Activated CD8-positive, alpha-beta memory T cell treated with anti-CD3 and anti-CD28 coated beads for 48 hours (primary cell): ENCODE measurements at places on chromosomes 1 and 21.

DNA sequence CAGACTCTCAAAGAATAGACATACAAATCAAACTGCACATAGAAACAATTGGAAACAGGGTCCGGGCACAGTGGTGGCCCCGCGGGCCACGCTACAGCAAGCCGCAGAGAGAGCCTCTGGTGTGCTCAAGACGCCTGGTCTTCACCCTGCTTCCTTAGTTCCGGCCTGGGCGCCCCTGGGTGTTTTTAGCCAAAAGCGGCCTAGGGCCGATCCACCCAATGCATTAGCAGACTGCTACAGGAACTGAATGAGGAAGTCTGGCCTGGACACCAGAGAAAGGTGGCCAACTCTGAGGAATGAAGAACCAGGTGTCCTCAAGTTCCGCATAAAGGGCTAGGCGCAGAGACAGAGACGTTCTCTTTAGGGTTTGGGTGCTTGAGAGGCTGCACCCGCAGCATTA lies 1.7 kb downstream of the PRRX1 start:
- no peak for DNase-seq

- no peak for DNase-seq
Observed at GRCh38 chr1:25198663-25199252, 33.5 kb downstream of the SYF2 start.

DNA sequence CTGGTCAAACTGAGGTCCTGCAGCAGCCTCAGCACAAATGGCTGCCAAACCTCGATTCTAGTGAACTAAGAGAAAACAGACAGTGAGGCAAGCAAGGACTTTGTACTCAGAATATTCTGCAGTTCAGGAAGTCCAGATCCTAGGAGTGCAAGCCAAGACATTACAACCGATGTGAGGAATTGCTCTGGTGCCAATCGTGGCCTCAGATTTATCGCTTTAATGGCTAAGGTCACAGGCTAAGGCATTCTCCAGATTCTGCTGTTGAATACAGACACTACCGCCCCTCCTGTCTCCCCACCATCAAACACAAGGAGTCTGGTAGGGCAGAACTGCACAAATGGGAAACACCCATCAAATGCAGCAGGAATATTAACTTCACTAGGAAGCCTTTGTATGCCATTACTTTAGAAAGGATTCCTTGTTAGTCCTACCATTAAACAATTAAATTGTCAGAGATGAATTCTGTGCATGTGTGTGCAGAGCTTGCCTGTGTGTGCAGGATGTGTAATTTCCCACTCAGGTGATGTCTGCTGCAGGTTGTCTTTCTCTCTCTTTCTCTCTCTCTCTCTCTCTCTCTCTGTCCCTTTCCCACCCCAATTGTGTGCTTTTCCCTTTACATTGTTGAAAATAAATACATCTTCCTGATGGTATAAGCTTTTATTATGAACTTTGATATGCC lies 9.2 kb upstream of the SERTAD4 start:
- DNase-seq, result no peak

GRCh38 chr1:192311281-192311680 lies 5.5 kb upstream of the RGS21 start:
- no peak for DNase-seq

DNA sequence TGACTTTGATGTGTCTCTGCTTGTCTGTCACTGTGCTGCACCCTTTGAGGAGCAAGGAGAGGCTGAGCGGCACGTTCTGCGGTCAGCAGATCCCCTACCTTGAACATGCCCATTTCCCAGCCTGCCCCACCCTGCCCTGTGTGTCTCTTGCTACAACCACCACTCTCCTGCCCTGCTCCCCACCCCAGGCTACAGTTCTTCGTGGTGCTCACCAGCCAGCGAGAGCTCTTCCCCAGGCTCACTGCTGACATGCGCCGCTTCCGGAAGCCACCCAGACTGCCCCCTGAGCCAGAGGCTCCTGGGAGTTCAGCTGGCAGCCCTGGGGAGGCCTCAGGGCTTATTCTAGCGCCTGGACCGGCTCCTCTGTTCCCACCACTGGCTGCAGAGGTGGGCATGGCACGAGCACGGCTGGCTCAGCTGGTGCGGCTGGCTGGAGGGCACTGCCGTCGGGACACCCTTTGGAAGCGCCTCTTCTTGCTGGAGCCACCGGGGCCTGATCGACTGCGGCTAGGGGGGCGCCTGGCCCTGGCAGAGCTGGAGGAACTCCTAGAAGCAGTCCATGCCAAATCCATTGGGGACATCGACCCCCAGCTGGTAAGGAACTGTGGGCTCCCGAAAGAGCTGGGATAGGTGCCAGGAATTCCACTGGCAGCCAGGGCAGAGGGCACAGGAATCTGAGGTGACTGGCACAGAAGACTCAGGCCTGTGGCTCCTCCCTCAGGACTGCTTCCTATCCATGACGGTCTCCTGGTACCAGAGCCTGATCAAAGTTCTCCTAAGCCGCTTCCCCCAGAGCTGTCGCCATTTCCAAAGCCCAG lies 5.6 kb downstream of the HYI start:
- DNase-seq, result no peak

DNA sequence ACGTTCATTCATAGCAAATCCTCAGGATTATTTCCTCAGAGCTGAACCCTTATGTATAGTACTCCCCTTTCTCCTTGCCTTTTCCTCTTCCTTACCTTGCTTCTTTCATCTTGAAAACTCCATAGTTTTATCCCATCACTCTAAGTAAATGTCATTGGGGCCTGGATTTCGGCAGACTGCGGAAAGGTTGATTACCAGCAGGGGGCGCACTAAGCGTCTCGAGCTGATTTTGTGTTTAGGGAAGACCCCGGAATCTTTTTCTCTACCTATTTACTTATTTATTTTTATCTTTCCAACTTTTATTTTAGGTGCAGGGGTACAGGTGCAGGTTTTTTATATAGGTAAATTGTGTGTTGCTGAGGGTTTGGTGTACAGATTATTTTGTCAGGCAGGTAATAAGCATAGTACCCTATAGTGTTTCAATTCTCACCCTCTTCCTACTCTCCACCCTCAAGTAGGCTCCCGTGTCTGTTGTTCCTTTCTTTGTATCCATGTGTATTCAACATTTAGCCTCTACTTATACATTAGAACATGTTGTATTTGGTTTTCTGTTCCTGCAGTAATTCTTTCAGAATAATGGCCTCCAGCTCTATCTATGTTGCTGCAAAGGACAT lies 11.4 kb upstream of the MTARC1 start:
- DNase-seq, result no peak
